ENCODE measurements at places on chromosomes 1 and 21.

DNA sequence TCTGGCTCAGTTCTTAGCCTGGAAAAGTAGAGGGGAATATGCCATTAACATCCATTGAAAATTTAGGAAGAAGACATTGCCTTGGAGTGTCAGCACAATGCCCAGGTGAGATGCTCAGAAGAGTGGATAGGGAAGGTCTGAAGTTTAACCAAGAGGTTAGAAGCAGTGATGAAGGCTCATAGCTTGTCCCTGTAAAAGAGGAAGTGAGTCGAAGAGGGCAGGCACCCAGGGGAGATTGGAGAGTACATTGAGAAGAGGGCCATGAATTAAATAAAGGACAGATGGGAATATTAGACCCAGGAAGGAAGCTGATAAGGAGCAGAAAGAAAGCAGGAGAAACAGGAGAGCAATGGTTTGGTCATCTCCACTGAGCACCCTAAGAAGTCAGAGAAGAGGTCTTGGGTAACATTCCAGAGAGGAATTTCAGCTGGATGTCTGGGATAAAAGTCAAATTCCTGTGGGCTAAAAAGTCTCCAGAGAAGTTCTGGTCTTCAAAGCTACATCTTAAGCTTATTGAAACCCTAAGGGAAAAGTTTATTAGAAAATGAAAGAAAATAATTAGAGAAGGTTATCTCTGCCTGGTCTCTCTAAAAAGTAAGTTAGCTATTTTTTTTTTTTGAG lies 17.3 kb downstream of the C8B start:
- no peak for DNase-seq

DNA sequence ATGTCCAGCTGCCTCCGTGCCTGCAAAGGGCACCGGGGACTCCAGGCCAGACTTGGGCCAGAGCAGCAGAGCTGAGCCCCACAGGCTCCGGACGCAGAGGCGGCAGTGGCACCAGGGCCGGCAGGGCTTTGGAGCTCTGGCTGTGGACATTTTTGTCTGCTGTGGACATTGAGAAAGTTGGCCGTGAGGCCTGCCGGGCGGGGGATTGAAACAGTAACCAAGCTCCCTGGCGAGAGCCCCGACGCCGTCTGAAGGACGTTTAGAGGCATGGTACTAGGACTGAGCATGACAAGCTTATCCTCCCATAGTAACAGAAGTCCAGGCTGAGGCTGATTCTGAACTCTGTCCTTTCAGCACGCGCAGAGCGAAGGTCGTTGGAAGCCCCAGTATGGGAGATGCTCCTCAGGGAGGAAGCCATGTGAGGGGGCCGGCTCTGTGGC lies 323.8 kb downstream of the AMY1C start:
- DNase-seq, result peak; percentile 27

DNA sequence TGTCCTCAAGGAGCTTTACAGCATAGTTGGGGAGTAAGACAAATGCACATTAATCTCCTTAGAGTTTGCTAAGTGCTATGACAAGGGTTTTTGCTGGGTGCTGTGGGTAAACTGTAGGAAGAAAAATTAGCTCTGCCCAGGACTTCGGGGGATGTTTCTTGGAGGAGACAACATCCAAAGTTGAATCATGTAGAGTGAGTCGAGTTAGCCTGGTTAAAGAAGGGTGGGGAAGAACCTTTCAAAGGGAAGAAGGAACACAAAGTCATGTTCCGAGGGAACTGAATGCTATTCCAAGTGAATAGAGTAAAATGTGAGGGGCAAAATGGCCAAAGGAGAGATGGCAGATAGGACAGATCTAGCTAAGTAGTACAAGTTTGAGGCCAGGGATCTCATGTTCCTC lies 17.1 kb downstream of the SPRTN start:
- no peak for DNase-seq

GRCh38 chr1:49190138-49190537 lies 413.4 kb upstream of the BEND5 start:
- DNase-seq, result no peak

DNA sequence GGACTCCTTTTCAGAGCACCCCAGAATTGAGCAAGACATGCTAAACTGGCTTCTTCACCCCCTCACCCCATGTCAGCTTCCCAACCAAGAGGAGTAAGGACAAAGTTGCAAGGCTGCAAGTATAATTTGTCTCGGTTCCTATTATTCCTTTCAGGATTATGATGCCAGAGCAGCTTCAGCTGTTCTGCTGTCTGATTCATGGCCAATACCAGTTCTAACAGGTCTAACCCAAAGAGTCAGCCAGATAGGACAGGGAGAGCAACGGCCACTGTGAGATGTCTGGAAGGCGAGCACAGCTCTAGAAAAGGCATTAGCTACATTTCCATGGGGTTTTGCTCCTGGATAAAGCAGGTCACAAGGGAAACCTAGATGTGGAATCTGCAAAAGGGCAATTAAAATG lies 53.3 kb upstream of the HOOK1 start:
- DNase-seq, result no peak

DNA sequence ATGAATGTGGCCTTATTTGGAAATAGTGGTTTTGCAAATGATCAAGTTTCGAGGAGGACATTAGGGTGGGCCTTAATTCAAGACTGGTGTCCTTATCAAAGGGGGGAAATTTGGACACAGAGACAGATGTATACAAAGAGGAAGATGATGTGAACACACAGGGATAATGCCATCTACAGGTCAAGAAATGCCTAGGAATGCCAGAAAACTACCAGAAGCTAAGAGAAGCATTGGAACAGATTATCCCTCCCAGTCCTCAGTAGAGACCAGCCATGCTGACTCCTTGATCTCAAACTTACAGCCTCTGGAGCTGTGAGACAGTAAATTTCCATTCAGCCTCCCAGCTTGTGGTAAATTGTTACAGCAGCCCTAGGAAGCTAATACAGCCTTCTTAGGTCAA lies 151.4 kb downstream of the PTGER3 start:
- no peak for DNase-seq

GRCh38 chr1:11046625-11047365 lies at the start of gene MASP2:
TSS of gene MASP2 (minus strand) at chr1:11047239. CDS start at chr1:11047207, 32 bp downstream.
- no peak for DNase-seq

GRCh38 chr1:235931171-235931738 lies 64.5 kb upstream of the LYST start:
- DNase-seq, result no peak

DNA sequence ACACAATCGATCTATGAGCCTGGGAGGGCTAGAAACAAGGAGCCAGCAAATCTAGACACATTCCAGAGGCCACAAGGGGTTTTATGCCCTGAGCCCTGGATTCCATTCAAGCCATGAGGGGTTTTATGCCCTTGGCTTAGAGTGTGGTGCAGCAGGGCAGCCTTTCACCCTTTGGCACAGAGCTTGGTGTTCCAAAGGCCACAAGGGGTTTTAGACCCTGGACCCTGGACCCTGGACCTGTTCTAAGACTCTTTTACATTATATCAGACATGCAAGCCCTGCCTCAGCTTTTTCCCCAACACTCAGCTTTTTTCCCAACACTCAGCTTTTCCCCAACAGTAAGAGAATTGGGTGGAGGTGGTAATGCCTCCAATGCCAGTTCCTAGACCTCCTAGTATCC lies 13.3 kb downstream of the MSTO1 start:
- DNase-seq, result no peak

DNA sequence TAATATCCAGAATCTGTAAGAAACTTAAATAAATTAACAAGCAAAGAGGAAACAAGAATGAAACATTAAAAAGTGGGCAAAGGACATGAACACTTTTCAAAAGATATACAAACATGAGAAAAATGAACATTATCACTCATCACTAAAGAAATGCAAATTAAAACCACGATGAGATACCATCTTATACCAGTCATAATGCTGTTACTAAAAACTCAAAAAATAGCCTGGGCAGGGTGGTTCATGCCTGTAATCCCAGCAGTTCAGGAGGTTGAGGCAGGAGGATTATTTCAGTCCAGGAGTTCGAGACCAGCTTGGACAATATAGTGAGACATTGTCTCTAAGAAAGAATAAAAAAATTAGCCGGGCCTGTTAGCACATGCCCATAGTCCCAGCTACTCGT lies 6.1 kb downstream of the ZNF124 start:
- DNase-seq, result no peak

DNA sequence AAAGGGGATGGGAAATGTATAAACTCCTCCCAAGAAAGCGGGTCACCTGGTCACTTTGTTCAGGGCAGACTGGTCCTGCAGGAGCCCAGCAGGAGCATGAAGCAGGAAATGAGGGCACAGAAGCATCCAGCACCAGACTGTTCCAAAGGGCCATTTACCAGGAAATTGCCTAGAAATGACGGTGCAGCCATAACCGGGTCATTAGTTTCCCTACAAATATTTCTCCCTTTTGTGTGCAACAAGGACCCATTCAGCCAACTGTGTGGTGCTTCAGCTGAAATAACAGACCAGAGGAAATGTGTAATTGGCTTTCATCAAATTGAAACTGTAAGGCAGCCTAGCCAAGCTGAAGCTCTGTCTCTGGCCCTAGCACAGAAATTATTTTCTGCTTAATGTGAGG lies 7.6 kb upstream of the CTTNBP2NL start:
- peak; percentile 67 for DNase-seq

GRCh38 chr1:66464802-66465201 lies 69.2 kb upstream of the SGIP1 start:
- DNase-seq, result peak; percentile 74

GRCh38 chr1:157969697-157970485 lies 23.6 kb upstream of the KIRREL1 start:
- DNase-seq, result peak; percentile 88

DNA sequence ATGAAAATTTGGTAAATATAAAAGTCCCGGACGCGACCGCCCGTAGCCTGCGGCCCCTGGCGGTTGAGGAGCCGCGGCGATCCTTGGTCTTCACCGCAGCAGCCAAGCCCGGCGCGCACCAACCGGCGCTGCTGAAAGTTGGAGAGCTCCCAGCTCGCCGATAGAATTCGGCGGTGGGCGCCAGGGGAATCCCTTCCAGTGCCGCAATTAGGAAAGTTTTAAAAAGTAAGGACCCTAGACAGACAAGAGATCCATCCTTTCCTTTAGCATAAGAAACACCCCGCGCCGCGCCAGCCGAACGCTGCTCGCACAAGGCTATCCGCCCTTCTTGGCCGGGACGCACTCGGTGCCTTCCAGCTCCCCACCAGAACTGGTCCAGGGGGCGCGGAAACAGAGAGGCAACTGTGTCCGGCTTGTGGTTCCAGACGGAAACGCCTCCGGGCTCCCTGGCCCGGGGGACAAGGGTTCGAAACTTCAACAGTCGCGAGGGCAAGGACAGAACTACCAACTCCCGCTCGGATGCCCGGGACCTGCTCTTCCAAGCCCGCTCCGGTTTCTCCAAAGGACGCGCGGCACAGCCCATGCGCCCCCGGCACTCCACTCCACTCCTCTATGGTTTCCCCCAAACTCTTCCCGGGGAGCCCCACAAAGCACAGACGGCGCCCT lies 1.7 kb downstream of the FAM78B start:
- peak; percentile 69 for DNase-seq

DNA sequence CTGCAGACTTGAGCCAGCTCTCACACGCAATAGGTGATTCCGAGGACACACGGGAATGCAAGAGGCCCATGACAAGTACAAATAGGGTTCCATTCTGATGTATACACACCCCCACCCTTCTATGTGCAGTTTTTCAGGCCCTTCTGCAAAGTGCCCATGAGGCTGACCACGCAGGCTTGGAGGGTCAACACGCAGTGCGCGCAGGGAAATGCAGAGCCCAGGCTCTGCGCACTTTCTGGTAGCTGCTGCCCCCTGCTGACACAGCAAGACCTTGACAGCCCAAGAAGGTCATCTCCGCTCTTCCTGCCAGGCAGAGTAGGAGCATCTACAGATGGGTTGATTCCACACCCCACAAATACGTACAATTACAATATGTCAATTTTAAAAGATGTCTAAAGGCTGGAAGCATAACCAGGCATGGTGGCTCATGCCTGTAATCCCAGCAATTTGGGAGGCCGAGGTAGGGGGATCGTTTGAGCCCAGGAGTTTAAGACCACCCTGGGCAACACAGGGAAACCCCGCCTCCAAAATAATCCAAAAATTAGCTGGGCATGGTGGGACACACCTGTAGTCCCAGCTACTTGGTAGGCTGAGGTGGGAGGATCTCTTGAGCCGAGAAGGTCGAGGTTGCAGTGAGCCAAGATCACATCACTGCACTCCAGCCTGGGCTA lies 18.5 kb downstream of the SH3BP5L start:
- DNase-seq, result peak; percentile 59

DNA sequence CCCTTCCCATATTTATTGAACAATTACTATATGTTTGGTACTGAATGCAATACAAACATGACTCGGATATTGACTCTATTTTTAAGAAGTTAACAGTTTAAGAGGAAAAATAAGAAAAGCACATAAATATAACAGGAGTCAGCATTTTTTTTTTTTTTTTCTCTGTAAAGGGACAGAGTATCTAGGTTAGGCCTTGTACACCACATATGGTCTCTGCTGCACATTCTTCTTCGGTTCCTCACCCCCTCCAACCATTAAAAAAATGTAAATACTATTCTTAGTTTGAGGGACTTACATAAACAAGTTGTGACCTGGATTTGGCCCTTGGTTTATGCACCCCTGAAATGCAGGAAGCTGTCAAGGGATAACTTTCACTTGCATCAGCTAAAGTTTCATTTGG lies 40.4 kb downstream of the PHC2 start:
- no peak for DNase-seq

DNA sequence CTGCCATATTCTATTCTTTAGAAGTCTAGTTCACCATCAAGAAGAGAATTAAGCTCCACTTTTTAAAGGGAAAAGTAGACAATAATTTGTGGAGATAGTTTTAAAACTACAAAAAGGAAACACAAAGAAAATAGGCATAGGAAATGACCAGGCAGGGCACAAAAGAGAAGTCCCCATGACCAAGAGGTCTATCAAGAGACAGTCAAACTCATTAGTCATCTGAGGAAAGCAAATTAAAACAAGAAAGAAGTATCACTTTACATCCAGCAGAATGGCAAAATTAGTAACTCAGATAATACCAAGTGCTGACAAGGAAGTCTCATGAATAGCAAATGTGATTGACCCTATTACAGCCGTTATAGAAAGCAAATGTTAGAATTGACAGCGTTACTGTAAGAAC lies 243.7 kb upstream of the SNX7 start:
- no peak for DNase-seq

DNA sequence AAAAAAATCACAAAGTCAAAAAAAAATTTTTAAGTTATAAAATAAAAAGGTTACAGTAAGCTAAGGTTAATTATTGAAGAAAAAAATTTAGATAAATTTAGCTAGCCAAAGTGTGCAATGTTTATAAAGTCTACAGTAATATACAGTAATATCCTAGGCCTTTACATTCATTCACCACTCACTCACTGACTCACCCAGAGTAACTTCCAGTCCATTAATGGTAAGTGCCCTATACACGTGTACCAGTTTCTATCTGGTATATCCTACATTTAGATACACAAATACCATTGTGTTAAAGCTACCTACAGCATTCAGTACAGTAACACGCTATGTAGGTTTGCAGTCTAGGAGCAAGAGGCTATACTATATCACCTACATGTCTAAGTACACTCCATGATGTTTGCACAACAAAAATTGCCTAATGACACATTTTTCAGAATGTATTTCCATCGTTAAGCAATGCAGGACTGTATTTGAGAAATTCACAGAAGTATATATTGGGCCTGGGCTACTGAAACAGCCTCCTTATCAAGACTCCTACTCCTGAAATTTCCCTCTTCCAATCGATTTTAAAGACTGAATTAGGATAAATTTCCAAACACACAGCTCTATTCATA lies 155.1 kb downstream of the COP1 start:
- no peak for DNase-seq

Measured in Daoy (cell line).